ENCODE measurements at places on chromosomes 7 and 10. TPM values are rescaled to one million over a fixed set of nuclear protein-coding genes. Genes with fewer than 3 reads are reported as not detected.
A peak's percentile ranks its signal among the peaks of the same experiment; 100 is the strongest.

Gene AGAP5
- total RNA-seq, result 7.3 TPM

Gene H2BK1
- total RNA-seq, result not detected

Gene TRIL
- 5.2 TPM for total RNA-seq

Gene TMEM120A
- total RNA-seq, result 24.6 TPM

Gene CALD1
- 22.6 TPM for total RNA-seq

Gene FXYD4
- not detected for total RNA-seq

DNA sequence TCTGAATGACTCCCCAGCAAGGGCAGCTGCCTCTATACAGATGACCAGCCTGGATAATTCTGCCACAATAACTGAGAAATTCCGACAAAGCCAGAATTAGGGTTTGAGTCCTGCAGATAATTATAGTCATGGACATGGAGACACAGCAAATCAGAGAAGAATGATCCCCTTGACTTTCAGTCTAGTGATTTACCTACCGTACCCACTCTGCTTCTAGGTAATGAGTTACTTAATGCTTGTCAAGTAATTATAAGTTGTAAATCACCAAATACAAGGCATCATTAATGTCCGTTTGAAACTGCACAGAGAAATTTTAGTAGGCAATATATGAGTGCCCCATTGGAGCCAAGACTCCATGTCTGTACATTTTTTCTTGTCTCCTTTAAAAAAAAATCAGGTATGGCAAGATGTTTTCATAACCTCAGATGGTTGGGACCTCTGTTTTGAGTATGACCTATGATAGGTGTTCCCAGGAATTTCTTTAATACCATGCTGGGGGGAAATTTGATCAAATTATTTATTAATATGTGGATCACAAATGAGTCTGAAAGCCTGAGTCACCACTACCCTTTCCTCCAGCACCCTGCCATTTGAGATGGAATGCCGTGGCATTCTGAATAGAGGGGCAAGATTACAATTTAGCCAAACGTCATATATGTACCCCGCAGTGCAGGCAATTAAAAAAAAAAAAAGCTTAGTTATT lies 5.5 kb upstream of the ARID5B start:
- H3K4me3 ChIP-seq, result no peak overlapping the region
- H3K27ac ChIP-seq, result no peak overlapping the region
- no peaks in the 10 kb centered on the region for H3K36me3 ChIP-seq
- DNase-seq, result no peak
- peaks cover 30% of the 10 kb centered on the region for H3K27me3 ChIP-seq

DNA sequence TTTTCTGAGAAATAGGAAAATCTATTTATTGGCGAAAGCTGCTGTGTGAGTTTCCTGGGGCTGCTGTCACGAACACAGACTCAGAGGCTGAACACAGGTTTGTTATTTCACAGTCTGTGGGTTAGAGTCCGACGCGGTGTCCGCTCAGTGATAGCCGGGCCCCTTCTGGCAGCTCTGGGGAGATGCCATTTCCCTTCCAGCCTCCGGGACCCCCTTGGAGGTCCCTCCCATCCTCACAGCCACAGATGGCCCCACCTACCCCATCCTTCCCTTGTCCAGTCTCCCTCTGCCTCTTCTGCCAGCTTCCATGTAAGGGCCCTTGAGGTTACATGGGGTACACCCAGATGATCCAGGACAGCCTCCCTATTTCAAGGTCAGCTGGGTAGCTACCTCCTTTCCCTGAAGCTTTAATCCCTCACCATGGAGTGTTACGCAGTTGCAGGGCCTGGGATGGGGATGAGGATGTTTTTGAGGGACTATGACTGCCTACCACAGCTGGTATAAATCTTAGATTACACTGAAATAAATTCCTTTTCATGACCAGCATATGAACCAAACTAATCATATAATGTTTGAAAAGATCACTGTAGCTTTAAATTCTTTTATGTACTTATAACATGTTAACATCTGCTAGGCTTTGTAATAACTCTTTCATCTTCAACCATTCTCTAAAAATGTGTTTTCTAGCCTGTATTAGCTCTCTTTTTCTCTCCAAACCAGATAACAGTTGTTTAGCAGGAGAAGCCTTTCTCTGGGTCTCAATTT lies 98.5 kb downstream of the WDR37 start:
- H3K36me3 ChIP-seq, result no peaks in the 10 kb centered on the region
- no peaks in the 10 kb centered on the region for H3K27me3 ChIP-seq
- no peak for DNase-seq
- H3K27ac ChIP-seq, result no peak overlapping the region

DNA sequence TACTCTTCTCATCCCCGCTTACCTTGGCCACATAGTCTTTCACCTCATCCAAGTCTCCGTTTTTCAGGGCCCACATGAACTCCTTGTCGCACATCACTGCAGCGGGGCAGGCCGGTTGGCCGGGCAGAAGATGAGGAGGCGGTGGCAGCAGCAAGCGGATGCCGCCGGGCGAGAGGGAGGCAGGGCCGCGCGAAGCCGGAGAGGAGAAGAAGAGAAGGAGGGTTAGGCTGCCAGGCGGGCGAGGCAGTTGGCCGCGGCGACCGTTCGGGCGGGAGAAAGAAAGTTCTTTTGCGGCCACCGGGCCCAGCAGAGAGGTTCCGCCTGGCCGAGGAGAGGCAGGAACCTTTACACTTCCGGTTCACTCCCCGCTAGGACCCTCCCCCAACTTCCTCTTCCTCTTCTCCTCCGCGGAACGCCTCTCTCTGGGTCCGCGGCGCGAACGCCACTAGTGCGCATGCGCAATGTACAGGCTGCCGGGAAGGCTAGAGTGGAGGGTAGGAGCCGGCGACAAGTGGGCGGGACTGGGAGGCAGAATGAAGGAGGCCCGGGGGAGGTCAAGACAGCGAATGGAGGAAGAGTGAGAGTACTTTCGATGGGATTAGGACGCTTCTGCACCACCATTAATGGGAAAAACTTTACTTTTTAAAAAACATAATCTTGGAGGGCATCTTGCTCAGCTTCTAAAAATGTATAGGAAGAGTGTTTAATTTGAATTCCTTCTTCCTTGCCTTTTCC lies at the start of gene MTPN:
Gene MTPN, minus strand, starts transcription at position 353 of the 735 bp plus-strand sequence. Its CDS starts 259 bp downstream, at position 94.
- H3K36me3 ChIP-seq, result peaks cover under 1% of the 10 kb centered on the region
- H3K27ac ChIP-seq, result peak within 1 kb of the TSS; percentile 79
- peak; percentile 98 for DNase-seq
- peak within 1 kb of the TSS; percentile 73 for H3K4me3 ChIP-seq

- no peak overlapping the region for H3K4me3 ChIP-seq
- peaks cover 9% of the 10 kb centered on the region for H3K36me3 ChIP-seq
- peaks cover 6% of the 10 kb centered on the region for H3K4me1 ChIP-seq
- no peaks in the 10 kb centered on the region for H3K27me3 ChIP-seq
- no peak for DNase-seq
Measured at GRCh38 chr7:135362871-135363270, 129.2 kb downstream of the STRA8 start.

DNA sequence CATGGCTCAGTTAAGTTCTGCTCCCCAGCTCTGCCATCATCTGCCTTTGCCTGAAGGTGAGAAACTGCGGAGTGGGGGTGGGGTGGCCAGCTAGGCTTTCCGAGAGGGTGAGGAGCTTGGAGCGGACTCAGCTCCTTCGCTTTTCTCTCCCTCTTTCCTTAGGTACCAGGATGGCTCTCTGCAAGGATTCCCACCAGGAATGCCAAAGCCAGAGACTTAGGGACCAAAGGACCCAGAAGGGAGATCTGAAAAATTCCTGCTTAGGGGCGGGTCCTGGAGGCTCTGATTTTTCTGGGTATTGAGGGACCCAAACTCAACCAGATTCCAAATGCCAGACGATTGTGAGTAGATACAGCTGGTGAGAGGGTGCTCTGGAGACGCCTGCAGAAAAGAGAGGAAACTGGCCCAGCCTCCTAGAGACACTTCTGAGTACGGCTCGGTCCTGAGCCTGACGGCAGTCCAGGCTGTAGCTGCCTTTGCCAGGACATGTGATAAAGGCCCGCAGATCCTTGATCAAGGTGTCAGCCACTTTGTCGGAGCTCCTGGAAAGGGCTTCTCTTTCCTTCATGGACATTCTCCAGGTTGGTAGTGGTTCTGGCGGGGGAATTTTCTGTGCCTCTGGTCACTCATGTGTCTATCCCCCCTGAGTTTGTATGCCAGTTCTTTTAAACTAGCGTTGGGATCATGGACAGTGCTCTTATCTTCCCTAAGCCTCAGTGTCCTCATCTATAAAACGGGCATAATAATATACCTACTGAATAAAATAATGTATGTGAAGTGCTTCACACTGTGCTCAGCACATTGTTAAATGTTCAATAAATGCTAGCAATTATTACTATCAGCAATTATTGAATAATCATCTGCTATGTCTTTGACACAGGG lies 42.5 kb upstream of the BTRC start:
- H3K27me3 ChIP-seq, result no peaks in the 10 kb centered on the region
- no peaks in the 10 kb centered on the region for H3K36me3 ChIP-seq
- peak; percentile 25 for DNase-seq
- H3K27ac ChIP-seq, result no peak overlapping the region

- H3K27me3 ChIP-seq, result no peaks in the 10 kb centered on the region
- peak; percentile 42 for DNase-seq
- H3K36me3 ChIP-seq, result no peaks in the 10 kb centered on the region
- no peaks in the 10 kb centered on the region for H3K4me1 ChIP-seq
Measured at GRCh38 chr7:42740408-42740807, 171.5 kb downstream of the C7orf25 start.

GRCh38 chr7:148772297-148773089 lies 73.8 kb downstream of the CUL1 start:
- no peak for DNase-seq
- no peak overlapping the region for H3K4me3 ChIP-seq
- no peaks in the 10 kb centered on the region for H3K4me1 ChIP-seq
- peaks cover 62% of the 10 kb centered on the region for H3K36me3 ChIP-seq
- peak overlapping the region; percentile 23 for H3K27ac ChIP-seq

GRCh38 chr10:128908499-128908898 lies 558.5 kb upstream of the MGMT start:
- H3K4me1 ChIP-seq, result no peaks in the 10 kb centered on the region
- no peak overlapping the region for H3K4me3 ChIP-seq
- no peak for DNase-seq
- no peak overlapping the region for H3K27ac ChIP-seq

DNA sequence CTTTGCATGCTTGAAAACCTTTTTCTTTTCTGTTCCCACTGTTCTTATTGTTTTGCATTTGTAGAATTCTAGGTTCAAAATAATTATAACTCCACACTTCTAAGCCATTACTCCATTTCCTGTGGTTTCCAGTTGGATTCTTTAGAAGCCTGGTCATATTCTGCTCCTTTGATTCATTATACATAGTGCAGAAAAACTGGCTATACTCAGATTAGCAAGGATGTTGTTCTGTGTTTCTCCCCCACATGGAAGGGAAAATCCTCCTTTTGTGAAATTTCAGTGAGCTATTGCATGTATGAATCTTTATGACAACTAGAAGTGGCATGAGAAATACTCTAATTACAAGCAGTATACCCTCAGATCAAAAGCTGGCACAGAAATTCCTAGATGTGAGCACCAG lies 79.5 kb downstream of the SLC13A1 start:
- H3K27me3 ChIP-seq, result no peaks in the 10 kb centered on the region
- H3K4me3 ChIP-seq, result no peak overlapping the region
- DNase-seq, result peak; percentile 36
- no peaks in the 10 kb centered on the region for H3K36me3 ChIP-seq
- H3K4me1 ChIP-seq, result no peaks in the 10 kb centered on the region

- no peaks in the 10 kb centered on the region for H3K4me1 ChIP-seq
- H3K4me3 ChIP-seq, result no peak overlapping the region
- H3K36me3 ChIP-seq, result no peaks in the 10 kb centered on the region
- H3K27ac ChIP-seq, result no peak overlapping the region
- DNase-seq, result no peak
Measured at GRCh38 chr7:158137516-158138328, 449.9 kb downstream of the PTPRN2 start.

- no peak for DNase-seq
- H3K36me3 ChIP-seq, result peaks cover 5% of the 10 kb centered on the region
- no peak overlapping the region for H3K27ac ChIP-seq
- no peaks in the 10 kb centered on the region for H3K4me1 ChIP-seq
- no peaks in the 10 kb centered on the region for H3K27me3 ChIP-seq
Measured at GRCh38 chr7:149081914-149082313, 8.6 kb downstream of the ZNF786 start.

- no peak overlapping the region for H3K4me3 ChIP-seq
- H3K27ac ChIP-seq, result no peak overlapping the region
- H3K4me1 ChIP-seq, result no peaks in the 10 kb centered on the region
- no peak for DNase-seq
- no peaks in the 10 kb centered on the region for H3K27me3 ChIP-seq
- H3K36me3 ChIP-seq, result no peaks in the 10 kb centered on the region
Measured at GRCh38 chr7:133552079-133552478, 299.2 kb downstream of the EXOC4 start.

DNA sequence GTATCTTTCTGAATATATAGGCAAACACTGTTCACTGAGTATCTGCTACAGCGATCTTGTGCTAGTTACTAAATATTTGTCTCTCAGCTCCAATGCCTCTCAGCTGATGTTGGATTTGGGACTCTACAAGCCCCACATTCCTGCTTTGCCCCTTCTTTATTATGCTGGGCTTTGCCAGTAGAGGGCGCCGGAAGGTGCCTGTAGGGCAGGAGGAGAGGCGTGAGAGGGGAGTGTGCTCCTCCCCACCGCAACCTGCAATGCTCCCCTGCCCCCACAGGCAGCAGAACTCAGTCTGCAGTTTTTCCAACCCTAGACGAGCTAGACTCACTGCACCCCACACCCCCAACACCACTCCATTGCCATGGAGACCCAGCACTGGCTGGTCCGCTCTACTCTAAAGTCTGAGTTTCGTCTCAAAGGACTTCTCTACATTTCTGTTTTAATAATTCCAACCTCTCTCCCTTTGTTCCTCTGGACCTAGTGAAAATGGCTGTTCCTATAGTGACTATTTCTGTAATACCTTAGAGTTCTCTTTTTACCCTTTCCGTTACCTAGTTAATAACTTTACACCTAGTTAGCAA lies 337.6 kb downstream of the CCSER2 start:
- DNase-seq, result no peak
- H3K4me3 ChIP-seq, result no peak overlapping the region
- H3K36me3 ChIP-seq, result no peaks in the 10 kb centered on the region
- no peak overlapping the region for H3K27ac ChIP-seq
- no peaks in the 10 kb centered on the region for H3K4me1 ChIP-seq
- H3K27me3 ChIP-seq, result no peaks in the 10 kb centered on the region

DNA sequence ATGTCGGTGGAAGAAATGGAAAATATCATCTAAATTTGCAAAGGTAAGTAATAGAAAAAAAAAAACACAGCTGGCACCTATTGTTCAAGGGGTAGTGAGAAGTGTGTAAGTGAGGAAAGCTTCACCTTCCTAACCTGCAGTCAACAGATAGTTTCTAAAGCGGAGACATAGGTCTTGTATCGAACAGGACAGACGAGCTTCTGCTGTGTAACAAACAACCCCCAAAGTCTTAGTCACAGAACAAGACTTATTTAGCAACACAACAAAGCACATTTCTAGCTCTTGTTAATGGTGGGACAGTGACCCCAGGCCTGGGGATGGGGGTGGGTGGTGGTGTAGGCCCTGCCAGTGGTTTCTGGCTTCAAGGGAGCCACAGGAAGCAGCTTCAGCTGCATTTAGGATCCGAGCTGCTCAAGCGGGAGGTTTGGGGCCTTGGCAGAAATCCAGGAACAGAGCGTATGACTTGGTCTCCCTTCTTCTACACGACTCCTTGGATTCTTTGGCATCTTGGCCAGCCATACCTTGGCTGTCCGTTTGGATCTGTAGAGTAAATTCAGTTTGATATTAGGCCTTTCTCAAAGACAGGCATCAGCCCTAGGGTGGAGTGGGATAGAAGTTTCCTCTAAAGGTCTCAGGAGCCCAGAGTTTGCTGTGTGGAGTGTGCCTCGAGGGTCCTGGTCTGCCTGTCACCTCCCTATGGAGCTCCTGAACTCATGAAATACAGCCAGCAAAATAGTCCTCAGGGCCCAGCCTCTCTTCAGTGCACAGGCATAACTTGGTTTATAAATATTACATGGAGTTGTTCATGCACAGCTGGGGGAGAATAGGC lies 56.9 kb upstream of the SHH start:
- H3K36me3 ChIP-seq, result no peaks in the 10 kb centered on the region
- H3K27me3 ChIP-seq, result no peaks in the 10 kb centered on the region
- H3K27ac ChIP-seq, result no peak overlapping the region
- no peak overlapping the region for H3K4me3 ChIP-seq
- no peak for DNase-seq
- no peaks in the 10 kb centered on the region for H3K4me1 ChIP-seq

All from cardiac muscle cell (in vitro differentiated cells and primary cell).